Activated naive CD4-positive, alpha-beta T cell treated with Interleukin-2 at 50 U/mL for 16 hours (primary cell): ENCODE measurements at places on chromosomes 1 and 21.

DNA sequence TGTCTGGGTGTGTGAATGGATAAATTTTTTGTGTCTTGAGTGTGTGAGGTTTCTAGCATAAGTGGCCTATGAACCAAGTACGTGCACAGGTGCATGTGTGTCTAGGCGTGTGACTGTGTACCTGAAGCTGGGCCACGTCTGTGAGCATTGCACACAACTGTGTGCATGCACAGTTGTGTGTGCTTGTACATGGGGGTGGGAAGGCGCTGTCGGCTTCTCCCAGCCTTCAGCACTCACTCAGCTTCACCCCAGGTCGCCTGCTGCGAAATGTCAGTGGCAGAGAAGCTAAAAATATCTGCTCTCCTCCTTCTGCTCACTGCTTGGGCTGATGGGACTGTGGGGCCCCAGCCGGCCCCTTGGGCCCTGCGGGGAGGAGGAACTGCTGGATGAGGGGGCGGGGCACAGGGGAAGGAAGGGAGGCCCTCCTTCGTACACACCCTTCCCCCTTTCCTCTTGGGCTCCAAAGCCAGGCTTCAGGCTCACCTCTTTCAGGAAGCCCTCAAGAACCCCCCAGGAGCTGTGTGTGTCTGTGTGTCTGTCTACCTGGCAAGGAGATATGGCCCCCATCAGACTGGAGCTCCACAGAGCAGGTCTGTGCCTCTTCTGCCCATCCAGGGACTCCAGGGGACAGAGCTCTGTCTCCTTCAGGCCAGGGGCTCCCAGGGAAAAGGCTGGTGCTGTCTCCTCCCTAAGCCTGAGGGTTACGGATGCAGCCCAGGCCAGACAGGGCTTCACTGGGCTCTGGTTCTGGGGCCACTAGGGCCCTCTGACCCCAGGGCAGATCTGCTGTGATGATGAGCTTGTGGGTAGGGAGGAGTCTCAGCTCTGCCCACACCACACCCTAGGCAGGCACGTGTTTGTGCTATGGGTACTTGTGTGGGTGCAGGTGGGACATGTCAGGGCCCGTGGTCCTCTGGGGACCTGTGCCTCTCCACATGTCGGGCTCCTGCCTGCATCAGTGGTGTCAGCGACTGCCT lies 35.6 kb upstream of the WASF2 start:
- DNase-seq: peak; percentile 55

DNA sequence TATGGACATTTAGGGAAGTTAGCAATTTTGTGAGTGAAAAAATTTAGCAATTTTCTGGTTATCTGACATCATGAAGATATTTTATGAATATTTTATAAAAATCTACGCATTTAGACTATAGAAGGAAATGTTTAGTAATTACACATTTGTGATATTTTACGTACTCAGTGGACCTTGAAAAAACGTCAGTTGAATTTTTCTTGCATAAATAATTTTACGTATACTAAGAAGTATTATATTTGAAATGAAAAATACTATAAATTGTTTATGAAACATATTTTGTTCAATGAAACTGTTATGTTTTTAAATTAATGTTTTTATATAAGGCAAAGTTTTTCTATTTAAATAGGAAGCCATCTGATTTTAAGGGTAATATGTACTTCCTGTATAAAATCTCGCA lies 462.8 kb downstream of the NCAM2 start:
- DNase-seq: no peak

- DNase-seq: no peak
Observed at GRCh38 chr1:246987083-246987690, 20.7 kb downstream of the ZNF695 start.

GRCh38 chr1:119978018-119978505 lies 81.7 kb upstream of the ADAM30 start:
- no peak for DNase-seq

GRCh38 chr1:42837709-42838108 lies 8.7 kb upstream of the ZNF691 start:
- no peak for DNase-seq

GRCh38 chr1:209609791-209610630 lies 26.5 kb downstream of the CAMK1G start:
- no peak for DNase-seq

DNA sequence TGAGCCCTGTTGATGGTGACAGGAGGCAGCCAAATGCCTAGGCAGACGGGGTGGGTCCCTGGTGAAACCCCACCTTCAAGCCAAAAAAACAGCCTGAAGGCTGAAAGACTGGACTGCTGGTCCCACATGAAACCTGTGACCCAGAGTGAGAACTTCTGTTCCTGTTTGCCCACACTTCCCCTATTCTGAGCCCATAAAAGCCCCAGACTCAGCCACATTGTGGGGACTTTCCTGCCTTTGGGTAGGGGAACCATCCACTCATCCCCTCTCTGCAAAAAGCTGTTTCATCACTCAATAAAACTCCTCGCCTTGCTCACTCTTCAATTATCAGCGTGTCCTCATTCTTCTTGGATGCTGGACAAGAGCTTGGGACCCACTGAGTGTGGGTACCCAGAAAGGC lies 25.2 kb downstream of the HTR6 start:
- DNase-seq: no peak

DNA sequence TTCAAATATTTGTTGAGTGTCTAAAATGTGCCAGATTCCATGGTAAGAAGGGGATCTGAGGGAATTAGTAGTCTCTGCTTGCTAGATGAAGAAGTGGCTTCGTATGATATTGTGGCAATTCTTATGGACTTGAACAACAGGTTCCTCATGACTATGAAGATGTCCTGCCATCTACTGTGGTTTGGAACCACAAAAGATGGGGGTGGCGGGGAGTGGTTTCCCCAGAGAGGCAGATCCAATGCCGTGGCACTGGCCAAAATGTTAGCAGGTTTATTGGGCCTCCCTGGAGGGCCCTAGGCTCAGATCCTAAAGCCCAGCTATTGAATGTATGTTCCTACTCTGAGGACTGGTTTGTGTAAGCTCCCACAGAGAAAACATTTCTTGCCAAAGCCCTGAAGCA lies 120.8 kb downstream of the RGS2 start:
- no peak for DNase-seq

DNA sequence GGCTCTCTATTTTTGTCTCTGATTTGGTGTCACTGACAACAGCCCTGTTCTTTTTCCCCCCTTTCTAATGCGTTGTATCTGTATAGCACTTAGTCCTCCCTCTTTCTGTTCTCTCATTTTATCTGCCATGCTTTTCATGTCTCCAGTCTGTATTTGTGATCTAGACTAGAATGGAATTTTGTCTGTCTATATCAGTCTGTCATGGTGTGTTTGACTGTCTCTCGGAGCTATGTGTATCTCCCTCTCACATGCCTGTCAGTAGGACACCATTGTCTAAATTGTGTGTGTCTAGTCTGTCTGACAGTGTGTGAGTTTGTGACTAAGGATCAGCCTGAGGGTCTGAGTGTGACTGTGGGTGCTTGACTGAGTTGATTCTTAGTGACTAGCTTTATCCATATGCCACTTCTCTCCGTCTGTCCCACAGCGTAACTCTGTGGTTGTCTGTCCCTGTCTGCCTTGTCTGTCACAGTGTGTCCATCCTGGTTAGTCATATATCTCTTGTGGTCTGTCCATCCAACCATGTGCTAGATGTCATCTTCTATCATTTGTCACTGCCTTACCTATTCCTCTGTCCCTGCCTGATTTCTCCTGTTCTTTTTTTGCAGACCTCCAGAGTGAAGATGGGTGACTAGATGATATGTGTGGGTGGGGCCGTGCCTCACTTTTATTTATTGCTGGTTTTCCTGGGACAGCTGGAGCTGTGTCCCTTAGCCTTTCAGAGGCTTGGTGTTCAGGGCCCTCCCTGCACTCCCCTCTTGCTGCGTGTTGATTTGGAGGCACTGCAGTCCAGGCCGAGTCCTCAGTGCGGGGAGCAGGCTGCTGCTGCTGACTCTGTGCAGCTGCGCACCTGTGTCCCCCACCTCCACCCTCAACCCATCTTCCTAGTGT lies 1.4 kb upstream of the B4GALT2 start:
- no peak for DNase-seq

DNA sequence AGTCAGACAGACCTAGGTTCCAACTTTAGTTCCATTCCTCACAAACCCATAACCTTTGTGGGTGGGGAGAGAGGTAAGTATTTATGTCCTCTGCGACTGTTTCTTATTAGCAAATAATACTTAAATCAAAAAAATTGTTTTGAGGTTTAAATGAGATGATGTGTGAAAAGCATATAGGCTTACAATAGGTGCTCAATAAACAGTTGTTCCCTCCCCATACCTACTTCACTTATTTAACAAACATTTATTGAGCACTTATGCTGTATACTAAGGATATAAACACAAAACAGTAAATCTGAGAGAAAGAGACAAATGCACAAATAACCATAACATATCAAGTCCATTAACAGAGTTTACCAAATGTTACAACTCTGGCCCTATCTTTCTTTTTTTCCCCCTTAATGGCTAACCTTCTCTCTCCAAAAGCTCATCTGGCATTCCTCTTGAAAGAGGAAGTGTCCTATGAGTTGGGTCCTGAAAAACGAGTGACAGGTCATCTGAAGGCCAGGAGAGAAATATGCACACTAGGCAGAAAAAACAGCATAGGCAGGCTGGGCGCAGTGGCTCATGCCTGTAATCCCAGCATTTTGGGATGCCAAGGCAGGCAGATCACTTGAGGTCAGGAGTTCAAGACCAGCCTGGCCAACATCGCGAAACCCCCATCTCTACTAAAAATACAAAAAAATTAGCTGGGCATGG lies 10.3 kb downstream of the PIGM start:
- DNase-seq: no peak

DNA sequence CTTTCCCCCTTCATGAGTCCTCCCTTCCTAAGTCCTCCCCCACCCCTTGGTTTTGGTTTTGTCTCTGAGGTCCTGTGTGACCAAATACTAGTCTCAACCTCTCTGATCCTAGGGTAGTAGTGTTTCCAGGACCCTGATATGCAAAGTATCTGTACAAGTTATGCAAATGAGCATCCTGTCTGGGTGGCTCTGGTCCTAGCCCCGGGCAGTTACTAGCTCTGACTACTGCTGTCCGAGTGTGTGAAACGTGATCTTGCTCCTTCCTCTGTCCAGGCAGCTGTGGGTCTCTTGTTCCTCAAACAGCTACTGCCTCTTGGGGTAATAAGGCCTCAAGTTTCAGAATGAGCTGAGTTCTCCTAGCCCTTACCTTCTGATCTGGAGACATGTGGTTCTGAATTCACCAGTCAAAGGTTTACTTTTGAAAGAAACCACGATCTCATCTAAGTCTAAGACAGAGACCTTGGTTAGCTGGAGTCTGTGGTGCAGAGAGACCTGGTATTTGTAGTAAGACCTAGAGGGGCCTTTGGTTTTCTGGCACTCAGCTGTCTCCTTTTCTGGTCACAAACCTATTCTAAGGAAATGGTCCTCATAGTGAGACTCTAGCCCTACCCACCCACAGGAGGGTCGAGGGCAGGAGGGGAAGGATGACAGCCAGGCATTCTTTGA lies 31.0 kb upstream of the IL19 start:
- DNase-seq: no peak

GRCh38 chr1:176745945-176746344 lies 283.0 kb downstream of the PAPPA2 start:
- no peak for DNase-seq

DNA sequence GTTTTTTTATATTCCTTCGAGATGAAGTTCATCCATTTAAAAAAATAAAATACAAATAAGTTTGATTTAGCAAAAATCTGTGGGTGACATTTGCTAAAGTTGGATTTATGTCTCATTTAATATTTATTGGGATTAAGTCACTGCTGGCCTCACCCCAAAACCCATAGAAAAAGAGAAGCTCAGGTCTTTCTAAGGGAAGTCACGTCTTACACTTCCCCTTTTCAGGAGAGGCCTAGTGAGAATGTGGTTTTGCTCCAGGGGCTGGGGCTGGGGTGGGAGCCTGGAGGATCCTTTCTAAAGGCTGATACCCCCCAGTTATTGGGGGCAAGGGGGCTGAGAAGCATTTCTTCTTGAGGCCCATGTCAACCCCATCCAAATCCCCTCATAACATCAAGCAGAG lies 300.3 kb downstream of the DSCAM start:
- DNase-seq: no peak

DNA sequence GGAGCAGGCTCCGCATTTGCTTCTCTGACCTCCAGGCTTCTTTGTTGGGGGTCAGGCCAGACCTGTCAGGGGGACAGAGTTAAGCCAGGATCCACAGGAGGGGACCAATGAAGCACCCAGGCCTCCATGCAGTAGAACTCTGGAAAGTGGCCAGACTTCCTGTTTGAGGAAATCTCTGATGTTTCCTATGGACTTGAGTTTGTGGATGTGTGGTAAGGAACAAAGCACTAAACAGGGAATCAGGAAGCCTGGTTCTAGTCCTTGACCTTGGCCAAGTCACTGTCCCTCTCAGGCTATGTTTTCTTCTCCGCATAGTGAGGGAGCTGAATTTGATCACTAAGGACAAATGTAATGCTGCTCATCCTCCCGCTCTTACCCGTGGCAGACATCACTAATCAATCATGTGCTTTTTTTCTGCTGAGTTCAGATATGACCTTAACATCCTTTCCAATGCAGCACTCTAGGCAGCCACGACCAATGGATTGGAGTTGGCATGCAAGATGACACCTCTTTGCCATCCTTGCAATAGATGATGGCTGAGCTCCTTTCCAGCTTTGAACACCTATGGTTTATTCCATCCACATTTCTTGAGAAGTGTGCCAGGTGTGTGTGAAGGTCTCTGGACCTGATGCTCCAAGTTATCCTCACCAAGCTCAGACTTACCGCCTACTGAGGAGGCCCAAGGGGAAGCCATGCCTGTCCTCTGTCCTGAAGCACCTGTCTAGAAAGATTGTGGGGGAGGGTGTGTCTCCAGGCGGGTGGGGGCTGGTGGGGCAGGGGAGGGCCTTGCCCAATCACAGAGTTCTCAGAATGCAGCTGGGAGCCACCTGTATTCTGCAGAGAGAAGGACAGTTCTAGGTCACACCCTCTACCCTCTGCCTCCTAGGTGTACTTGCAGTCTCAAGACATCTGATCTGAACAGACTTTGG lies 9.9 kb downstream of the SH2D2A start:
- DNase-seq: no peak

DNA sequence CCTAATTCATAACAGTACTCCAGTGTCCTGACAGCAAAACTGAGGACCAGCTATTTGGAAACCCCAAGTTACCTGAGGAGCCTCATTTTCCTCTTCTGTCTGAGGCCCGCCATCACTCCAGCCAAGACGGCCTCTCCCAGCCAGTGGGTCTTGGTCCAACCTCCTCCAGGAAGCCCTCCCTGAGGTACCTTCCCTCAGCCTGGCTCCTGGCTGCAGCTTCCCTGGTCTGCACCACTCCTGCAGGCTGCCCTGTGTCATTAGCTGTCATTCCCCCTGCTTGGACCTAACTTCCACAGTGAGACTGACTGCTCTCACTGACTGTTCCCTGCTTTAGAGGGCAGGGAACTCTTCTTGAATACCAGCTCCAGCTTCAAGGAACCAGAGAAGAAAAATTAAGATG lies 33.0 kb downstream of the BCAR3 start:
- DNase-seq: no peak

- no peak for DNase-seq
Observed at GRCh38 chr1:231334952-231335351, 2.7 kb downstream of the EXOC8 start.
